ENCODE measurements at places on chromosomes 1 and 21. TPM values are rescaled to one million over a fixed set of nuclear protein-coding genes. Genes with fewer than 3 reads are reported as not detected.

DNA sequence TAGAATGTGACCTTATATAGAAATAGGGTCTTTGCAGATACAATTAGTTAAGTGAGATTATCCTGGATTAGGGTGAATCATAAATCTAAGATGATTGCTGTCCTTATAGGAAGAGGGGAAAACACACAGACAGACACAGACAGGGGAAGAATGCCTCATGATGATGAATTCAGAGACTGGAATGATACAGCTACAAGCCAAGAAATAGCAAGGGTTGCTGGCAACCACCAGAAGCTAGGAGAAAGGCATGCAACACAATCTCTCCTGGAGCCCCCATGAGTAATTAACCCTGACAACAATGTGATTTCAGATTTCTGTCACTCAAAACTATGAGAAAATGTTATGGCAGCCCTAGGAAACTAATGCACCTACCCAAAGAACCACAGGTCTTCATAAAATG is 19.1 kb upstream of the PPIH start:
- no peak for DNase-seq

DNA sequence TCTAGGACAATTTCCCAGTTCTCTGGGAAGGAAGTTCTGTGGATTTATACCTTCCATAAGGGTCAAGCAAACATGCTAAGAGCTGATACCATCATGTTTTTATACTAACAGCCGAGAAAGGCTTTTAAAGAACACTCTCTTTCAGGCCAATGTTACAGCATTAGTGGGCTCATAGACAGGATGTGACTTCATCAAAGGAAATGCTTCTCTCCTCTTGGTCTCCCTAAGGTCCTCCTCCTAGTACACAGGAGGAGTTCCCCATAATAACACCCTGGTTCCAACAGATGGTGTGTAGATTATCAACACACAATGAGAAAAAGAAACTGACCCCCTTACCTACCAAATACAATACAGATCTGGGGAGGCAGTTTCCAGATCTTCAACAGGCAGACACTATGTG is 26.7 kb upstream of the GLIS1 start:
- peak; percentile 15 for DNase-seq

DNA sequence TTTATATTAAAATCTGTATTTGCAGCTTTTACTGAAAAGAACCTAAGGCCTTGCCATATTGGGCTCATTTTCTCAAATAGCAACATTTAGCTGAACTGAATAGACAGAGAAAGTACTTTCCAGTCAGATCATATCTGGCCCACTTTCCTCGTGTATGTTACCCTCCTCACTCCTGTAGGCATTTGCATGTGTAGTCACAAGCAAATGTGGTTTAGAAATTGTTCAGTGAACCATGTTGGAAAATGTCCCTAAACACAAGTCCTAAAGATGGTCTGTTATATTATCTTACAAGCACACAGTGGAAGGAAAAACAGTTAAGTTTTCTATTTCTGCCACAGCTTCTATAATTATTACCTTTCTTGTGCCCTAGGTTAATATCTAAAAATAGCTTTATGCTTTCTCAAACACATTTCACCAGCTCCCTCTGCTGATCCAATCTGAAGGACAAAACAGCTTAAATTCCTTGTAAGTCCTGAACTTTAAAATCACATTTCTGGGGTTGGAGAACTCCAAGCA is 606 bp upstream of the FMO4 start:
- no peak for DNase-seq

DNA sequence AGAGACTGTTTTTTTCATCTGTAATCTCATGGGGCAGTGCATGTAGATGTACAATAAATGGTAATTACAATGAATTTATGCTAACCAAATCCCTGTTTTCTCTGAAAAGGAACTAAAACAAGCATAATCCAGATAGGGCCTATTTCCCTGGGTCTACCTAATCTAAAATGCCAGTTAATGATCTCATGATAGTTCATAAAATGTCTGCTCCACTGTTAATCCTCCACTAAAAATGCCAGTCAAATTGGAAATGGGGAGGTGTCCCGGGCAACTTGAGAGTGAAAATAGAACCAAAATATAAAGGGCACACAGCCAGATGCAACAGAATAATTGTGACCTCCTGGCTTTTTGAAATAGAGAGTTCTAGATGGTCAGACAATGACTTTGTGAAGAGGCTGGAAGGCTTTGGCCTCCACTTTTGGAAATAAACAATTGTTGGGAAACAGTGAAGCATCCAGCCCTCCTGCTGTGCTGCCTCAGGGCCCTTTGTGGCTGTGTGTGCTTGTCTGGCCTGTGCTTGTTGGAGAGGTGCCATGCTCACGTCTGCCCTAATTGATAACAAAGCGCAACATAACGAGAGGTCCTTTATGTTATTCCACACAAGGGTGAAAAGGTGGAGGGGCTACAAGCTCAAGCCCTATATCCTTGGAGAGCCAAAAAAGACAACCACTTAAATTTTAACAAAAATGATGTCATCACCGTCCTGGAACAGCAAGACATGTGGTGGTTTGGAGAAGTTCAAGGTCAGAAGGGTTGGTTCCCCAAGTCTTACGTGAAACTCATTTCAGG is 97.7 kb downstream of the ATP5PO start:
- DNase-seq: no peak

- DNase-seq: peak; percentile 15
Measured at GRCh38 chr1:159113596-159114433, 37.2 kb upstream of the AIM2 start.

GRCh38 chr1:10046356-10047085 is 13.8 kb downstream of the UBE4B start:
- no peak for DNase-seq

DNA sequence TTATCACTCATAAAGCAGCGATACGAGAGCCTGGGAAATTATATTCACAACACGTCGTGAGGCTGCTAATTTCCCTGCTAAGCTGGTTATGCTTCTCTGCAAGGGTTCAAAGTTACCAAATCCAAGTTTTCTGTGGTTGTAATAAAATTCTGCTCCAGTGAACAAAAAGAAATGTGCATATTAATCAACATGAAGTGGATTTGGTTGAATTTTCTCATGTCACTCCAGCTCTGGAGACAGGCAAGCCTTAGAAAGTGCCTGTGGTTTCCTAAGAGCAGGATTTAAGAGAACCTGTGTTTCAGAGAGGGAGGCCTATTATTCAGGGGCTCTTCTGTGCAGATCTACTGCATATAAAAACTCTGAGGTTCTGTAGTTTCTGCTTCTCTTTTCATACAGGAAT is 87.5 kb downstream of the WLS start:
- no peak for DNase-seq

DNA sequence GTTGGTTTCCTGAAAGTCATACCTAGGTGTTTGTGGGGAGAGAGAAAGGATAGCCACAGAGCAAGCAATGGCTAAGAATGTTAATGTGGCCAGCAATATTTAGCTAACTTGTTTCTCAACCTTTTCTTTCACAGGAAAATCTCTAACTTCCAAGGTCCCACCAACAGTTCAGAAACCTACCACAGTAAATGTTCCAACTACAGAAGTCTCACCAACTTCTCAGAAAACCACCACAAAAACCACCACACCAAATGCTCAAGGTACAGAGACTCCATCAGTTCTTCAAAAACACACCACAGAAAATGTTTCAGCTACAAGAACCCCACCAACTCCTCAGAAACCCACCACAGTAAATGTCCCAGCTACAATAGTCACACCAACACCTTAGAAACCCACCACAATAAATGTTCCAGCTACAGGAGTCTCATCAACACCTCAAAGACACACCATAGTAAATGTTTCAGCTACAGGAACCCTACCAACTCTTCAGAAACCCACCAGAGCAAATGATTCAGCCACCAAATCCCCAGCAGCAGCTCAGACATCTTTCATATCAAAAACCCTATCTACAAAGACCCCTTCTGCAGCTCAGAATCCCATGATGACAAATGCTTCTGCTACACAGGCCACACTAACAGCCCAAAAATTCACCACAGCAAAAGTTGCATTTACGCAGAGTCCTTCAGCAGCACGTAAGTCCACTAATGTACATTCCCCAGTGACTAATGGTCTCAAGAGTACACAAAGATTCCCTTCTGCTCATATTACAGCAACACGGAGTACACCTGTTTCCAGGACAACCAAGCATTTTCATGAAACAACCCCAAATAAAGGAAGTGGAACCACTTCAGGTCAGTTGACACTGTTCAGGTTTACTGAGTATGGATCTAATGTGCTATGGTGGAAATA is 15.3 kb downstream of the CD55 start:
- no peak for DNase-seq

DNA sequence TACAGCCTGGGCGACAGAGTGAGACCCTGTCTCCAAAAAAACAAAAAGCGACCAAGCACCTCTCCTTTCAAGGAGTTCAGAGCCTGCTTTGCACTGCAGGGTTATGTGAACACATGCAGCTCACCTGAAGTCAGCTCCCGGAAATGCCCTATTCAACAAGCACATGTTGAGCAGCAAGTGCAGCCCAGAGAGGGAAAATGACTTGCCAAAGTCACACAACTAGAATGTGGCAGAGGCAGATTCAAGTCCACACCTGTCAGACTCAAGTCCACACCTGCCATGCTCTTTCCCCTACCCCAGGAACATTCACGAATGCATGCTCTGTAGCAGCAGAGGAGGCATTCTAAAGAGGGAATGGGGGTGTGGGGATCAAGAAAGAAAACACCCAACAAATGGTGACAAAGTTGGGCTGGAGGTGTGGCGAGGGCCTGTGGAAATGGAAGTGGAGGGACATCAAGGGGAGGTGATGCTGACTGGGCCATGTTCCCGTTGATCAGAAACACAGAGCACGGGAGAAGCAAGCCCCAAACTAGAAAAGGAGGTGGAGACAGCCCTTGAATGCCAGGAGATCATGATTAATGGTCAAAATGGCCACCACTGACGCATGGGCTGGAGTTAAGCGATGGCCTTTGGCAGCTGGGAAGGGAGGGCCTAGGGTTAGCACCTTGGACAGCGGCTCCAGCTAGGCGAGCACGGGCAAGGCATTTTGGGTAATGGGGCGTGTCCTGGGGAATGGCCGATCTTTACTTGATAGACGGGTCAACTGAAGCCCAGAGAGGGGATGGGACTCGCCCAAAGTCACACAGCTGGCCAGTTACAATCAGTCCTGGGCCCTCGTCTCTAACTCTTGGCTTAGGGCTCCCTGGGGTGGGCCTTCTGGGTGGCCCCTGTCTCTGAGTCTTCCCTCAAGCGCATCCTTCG is 21.5 kb downstream of the RAP1GAP start:
- peak; percentile 77 for DNase-seq

DNA sequence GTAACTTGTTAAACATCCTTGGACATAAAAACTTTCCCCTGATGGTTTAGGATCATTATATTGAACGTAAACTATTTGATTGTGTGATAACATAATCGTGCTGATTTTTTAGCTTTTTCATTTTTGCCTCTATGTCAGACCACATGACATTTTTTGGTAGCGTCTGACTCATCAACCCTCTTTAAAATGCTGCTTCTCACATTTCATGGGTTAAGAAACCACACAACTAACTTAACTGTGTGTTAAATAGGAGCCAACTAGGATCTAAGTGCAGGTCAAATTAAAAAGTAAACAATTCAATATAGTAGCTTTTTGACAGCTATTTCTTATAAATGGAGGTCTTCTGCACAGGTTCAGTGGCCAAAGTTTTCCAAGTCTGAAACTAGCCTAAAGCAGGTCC is 9.8 kb downstream of the BTG3 start:
- peak; percentile 58 for DNase-seq

DNA sequence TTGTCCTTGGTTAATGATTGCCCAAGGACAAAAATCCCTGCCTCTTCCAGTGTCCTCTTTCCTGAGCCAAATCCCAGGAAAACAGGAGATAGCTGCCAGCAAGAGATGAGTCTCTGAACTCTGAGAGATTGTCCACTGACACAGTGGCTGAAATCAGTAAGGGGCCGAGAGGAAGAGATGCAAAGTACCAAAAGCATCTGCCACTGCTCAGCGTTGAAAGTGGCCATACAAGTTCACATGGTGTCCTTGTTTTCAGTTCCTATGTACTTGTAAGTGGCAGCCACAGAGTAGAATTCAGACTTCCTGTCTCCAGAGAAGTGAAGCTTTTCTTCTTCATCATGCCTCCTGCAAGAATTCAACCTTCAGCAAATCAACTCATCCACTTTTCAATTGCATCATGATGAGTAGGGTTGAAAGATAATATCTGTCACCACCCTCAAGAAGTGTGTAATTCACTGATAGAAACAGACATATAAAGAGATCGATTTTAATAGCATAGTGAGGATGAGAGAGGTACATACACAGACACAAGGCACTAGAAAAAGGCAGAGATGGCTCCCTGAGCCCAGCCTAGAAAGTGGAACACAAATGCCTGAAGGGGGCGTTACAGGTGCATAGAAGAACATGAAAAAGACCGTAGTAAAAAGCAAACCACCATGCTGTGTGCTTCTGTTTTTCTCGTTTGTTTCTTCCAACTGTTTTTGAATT is 185.8 kb downstream of the MRPL39 start:
- DNase-seq: peak; percentile 68

DNA sequence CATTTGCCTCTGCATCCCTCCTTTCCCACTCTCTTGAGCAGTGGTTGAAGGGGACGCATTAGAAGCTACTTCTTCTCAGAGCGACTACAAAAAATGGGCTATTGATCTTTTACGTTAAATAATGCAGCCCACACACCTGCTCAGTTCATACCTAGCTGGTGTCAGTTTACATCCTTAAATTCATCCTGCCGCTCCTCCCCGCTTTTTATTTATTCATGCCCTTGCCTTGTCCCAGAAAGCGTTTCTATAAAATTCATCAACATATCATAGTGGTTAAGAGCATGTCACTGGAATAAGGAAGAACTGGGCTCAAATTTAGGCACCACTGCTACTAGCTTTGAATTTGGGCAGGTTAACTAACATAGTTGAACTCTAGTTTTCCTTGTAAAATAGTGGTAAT is 66.0 kb upstream of the TINAGL1 start:
- DNase-seq: no peak

DNA sequence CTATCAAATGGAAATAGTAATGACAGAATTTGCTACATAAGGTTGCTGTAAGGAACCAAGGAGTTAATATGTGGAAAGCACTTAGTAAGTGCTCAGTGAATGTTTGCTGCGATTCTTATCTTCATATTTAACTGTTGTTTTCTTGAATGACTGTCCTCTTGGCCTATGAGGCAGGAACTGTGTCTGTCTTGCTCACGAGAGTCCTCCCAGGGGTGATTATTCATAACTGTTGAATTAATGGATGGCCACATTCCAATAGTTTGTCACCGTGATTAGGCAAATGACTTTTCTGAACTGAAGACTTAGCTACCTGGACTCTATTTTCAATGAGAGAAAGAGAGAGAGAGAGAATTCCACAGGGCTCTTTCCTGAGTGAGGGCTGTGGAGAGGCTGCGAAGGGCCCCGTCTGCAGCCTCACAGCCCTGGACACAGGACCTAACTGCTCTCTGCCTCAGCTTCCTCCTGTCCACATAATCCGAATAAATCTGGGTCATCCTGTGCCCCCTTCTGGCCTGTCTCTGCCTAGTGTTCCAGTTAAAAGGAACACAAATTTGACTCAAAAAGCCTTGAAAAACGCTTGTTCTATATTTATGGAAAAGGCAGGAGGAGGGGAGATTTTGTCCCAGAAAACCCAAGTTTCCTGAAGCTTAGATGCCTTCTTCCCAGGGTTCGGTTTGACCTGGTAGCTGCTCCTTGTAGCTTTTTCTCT is 8.5 kb downstream of the EDN2 start:
- DNase-seq: no peak

The SH3D21 gene
- total RNA-seq: 1.7 TPM

The C1QC gene
- not detected for total RNA-seq

The OR2L5 gene
- total RNA-seq: not detected

The TMEM200B gene
- total RNA-seq: 0.10 TPM

The OPTC gene
- not detected for total RNA-seq

The CFHR1 gene
- 0.21 TPM for total RNA-seq

The MROH9 gene
- 0.16 TPM for total RNA-seq

The NECTIN4 gene
- total RNA-seq: not detected

The PADI1 gene
- 0.31 TPM for total RNA-seq

The ADORA1 gene
- 42.0 TPM for total RNA-seq

The RAP1GAP gene
- total RNA-seq: not detected

The PGLYRP4 gene
- total RNA-seq: not detected

The MIXL1 gene
- not detected for total RNA-seq

Measured in myocyte (in vitro differentiated cells).